DMS 273 treated with DMSO at 0.1 percent for 48 hours (cell line): ENCODE measurements at places on chromosomes 2 and 18.

DNA sequence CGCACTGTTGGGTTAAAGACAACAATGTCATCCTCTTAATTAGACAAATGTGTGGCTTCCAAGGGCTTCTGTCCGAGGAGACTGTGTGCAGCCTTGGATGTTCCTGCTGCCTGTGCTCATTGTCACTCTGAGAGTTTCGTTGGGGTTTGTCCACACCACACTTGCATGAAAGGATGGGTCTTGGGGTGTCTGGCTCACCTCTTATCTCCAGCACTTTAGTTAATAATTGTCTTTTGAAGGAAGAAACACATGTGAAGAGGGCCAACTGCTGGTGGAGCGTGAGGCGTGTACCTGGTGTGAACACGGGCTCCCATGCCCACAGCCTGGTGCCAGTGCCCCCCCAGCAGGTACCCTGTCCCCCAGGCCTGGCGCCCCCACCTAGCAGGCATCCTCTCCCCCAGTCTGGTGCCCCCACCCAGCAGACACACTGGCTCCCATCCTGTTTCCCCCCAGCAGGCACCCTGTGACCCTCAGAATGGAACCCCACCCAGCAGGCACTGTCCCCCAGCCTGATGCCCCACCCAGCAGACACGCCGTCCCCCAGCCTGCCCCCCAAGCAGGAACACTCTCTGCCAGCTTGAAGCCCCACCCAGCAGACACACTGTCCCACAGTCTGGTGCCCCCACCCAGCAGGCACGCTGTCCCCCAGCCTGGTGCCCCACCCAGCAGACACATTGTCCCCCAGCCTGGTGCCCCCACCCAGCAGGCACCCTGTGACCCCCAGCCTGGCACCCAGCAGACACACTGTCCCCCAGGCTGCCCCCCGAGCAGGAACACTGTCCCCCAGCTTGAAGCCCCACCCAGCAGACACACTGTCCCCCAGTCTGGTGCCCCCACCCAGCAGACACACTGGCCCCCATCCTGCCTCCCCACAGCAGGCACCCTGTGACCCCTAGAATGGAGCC, 96.3 kb upstream of the TMEM18 start:
- DNase-seq: no peak

DNA sequence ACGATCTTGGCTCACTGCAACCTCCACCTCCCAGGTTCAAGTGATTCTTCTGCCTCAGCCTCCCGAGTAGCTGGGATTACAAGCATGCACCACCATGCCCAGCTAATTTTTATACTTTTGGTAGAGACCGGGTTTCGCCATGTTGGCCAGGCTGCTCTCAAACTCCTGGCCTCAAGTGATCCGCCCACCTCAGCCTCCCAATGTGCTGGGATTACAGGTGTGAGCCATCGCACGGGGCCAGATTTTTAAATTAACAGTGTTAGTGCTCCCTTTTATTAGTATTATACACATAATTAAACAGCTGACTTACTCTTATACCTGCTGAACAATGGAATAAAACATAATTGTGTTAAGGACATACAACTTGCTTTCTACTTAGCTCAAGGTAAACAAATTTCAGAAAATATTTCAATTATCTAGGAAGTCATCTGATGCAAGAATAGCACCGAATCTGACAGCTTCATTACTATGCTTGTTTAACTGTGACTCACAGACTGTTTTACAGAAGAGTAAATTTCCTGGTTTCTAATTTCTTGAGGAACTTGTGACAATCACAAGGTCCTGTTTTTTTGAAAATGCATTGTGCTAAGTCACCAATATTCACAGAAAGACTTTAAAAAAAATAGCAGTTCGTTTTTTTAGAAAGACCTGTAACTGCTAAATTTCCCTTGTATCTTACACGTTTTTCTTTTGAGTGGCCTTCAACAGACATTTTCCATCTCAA, 51.2 kb downstream of the SPIRE1 start:
- no peak for DNase-seq

DNA sequence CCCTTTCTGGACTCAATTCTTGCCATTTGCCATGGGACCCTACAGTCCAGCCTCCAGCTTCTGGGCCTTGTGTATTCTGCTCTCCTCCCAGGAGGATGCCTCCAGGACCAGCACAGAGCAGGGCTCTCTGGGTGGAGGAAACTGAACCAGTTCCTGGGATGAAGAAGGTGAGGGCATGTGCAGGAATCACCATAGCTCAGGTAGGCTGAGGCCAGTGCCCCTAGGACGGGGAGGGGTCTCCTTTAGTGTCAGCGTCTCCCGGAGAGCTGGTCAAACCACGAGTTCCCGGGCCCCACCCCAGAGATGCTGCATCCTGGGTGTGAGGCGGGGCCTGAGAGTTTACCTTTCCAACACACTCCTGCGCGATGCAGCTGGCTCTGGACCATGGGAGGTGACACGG, 5.8 kb upstream of the PRELID3A start:
- no peak for DNase-seq

DNA sequence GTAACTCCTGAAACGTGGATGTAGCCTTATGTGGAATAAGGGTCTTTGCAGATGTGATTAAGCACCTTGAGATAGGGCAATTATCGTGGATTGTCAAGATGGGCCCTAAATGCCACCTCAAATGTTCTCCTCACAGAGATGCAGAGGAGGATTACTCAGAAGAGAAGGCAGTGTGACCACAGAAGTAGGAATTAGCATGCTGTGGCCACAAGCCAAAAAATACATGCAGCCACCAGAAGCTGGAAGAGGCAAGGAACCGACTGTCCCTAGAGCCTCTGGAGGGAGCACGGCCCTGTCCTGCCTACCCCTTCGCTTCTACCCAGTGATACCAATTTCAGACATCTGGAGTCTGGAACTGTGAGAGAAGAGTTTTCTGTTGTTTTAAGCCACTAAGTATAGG, 47.3 kb upstream of the MGAT5 start:
- no peak for DNase-seq

DNA sequence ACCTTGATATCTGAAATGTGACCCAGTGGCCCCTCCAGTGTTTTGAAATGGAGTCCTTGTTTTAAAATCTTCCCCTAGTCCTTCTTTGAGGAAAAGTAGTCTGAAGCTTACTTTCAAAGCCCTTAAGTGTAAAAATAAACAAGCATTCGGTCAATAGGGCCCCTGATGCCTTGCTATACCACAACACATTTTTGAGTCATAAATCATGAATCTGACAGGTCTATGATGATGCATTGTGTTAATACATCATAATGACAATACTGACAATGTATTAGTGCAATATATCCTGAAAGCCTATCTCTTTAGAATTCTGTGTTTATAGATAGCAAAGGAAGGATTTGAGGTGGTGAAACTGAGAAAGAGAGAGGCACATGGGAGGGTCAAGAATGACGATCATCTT, 464.2 kb downstream of the MEIS1 start:
- no peak for DNase-seq

DNA sequence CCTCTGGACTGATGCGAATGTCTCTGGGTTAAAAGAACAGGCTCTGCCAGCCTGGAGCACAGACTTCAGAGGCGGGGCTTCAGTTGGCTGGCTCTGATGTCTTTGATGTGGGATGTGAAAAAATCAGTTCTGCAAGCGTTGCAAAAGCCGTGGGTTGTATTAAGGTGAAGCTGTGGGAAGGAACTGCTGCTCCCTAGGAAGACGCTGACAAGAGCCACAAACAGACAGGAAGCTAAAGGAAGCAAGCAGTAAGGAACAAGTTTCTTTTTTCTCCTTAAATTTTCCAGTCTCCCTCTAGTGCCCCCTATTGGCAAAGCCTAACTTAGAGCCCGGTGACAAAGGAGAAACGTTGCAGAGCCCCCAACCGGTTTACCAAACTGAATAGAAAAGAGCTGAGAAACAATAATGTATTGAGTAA, 239.0 kb downstream of the CCDC178 start:
- no peak for DNase-seq

- no peak for DNase-seq
Observed at GRCh38 chr2:226862623-226863022, 26.8 kb downstream of the RHBDD1 start.

- no peak for DNase-seq
Observed at GRCh38 chr2:18703555-18703954, 114.2 kb upstream of the NT5C1B start.

- no peak for DNase-seq
Observed at GRCh38 chr2:145095641-145096435, 575.9 kb upstream of the ZEB2 start.

DNA sequence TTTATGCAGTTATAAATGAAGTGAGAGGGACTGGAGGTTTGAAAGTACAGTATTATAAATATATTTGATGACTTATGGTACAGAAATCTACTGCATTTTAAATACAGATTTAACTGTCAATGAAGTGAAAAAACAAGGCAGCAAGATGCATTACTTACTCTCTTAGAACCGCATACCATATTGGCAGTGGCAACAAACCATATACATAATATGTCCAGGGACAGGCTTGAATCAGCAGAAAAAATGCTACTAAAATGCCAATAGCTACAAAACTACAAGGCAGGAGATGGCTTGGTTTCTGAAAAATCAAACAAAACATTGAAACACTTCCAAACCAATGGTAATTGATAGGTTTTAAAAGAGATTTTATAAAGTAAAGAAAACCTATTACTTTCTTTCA, 77.2 kb downstream of the PIGN start:
- no peak for DNase-seq

DNA sequence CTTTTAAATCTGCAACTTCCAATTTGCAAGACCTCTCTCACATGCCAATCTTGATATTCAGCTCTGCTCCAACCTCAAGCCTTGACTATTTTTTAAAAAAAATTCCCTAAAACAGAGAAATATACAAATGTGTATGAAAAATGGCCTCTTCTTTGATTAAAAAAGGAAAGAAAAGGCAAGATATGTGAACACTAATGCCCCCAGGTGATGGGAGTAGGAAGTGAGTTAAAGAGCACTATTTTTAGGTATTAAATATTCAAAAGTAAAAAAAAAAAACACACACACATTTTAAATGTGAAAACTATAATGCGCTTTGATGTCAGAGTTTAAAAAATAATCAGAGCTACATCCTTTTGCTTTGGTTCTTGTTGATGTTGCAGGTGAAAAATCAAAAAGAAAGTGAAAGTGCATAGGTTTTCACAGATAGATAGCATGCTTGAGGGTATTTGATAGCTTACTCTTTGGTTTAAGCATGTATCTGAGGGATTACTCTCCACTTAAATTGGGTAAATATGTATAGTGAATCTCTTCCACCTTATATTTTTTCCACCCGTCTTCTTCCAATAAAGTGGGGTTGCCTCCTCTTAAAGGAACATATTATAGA, 406.0 kb upstream of the POU3F3 start:
- no peak for DNase-seq

DNA sequence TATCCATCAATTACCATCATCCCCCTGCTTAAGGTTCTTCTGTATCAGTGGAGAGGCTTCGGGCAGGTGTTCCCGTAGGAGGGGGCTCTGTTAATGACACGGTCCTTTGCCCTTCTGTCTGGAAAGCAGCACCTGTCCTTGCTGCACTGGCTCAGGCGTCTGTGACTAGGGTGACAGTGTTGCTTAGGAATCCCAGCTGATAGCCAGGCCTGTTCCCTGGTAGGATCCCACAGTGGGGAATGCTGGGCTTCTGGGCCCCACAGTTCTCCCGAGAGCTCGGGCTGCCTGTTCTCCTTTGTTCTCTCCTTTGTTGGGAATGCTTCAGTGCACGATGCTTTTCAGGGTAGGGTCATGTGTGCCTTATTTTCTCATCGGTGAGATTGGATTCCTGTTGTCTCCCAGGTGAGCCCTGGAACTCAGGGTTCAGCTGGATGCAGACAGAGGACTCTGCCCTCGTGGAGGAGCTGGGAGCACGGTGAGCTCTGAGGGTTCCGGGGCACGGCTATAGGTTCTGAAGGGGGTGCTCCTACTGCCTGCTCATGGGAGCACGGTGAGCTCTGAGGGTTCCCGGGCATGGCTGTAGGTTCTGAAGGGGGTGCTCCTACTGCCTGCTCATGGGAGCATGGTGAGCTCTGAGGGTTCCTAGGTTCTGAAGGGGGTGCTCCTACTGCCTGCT, 9.6 kb downstream of the SNTG2 start:
- no peak for DNase-seq

DNA sequence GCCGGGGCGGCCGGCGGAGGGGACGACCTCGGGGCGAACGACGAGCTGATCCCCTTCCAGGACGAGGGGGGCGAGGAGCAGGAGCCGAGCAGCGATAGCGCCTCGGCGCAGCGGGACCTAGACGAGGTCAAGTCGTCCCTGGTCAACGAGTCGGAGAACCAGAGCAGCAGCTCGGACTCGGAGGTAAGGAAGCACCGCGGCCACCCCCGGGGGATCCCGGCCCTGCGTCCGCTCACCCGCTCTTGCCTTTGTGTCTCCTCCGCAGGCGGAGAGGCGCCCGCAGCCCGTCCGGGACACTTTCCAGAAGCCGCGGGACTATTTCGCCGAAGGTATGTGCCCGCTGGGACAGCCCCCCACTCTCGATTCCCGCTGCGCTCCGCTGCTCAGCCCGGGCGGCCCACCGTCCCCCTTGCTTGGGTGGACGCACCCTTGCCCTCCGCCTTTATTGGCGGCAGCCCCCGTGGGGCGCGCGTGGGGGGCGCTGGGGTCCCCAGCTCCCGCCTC, 611 bp downstream of the TCF7L1 start:
- no peak for DNase-seq

DNA sequence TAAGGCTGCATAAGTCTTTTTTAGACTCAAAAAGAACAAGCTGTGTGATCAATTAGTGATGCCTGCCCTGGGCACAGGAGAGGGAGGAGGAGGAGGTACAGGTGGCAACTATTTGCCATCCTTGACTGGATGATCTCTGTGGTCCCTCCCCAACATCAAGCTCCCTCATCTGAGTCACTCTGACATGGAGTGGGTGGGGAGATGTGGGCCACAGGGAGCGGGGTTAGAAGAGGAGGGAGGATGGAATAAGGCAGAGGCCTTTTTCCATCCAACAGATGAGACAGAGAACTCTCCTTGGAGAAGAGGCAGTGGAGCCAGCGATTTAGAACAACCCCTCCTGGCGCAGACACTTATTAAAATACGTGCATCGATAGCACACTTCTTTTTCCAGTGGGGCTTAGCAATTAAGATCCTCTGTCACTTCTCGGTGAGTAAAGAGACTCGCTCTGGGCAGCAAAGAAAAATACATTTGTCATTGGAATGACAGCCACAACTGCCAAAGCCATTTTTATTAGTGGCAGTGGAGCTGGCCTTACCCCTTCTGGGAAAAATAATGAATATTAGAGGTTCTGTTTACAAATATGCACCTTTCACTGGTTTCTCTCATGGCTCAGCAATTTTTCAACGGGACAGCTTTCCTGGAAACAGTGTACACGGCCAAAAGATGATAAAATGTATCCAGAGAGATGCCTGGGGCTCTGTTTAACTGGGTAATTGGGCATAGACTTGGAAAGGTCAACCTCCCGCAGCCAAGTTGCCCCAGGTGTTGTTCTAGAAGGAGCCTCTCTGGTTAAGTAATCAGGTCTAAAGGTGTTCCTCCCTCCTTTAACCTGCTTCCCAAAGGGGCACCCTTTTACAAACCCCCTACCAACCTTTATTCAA, 238.4 kb upstream of the CXCR4 start:
- no peak for DNase-seq

- DNase-seq: no peak
Observed at GRCh38 chr2:8753609-8754008, 71.8 kb downstream of the ID2 start.
